ENCODE measurements at places on chromosomes 7 and 10. TPM values are rescaled to one million over a fixed set of nuclear protein-coding genes. Genes with fewer than 3 reads are reported as not detected.

Gene UPK3B
- total RNA-seq, result 0.72 TPM

Gene PCBD1
- total RNA-seq, result 96.4 TPM

Gene TLX1
- 0.52 TPM for total RNA-seq

Gene KAZALD1
- 32.4 TPM for total RNA-seq

Gene ZPBP
- total RNA-seq, result not detected

Gene BRI3
- 187 TPM for total RNA-seq

Gene INA
- 0.44 TPM for total RNA-seq

Gene FGFBP3
- total RNA-seq, result 1.1 TPM

Gene C10orf105
- not detected for total RNA-seq

Gene C10orf67
- not detected for total RNA-seq

Gene CC2D2B
- total RNA-seq, result 0.48 TPM

Gene ZNF394
- 26.4 TPM for total RNA-seq

Gene ZNF800
- total RNA-seq, result 27.0 TPM

Gene PTPN20
- 2.7 TPM for total RNA-seq

Gene WEE2
- total RNA-seq, result not detected

Gene TRAPPC14
- 69.5 TPM for total RNA-seq

Gene HOXA9
- total RNA-seq, result 22.1 TPM

Gene RAPGEF5
- total RNA-seq, result 39.9 TPM

Measured in colonic mucosa (tissue), 4 donors.